ENCODE measurements at places on chromosomes 4 and X.

- DNase-seq = no peak
These were observed 8.6 kb upstream of the TSPAN7 start for GRCh38 chrX:38552721-38553120.

DNA sequence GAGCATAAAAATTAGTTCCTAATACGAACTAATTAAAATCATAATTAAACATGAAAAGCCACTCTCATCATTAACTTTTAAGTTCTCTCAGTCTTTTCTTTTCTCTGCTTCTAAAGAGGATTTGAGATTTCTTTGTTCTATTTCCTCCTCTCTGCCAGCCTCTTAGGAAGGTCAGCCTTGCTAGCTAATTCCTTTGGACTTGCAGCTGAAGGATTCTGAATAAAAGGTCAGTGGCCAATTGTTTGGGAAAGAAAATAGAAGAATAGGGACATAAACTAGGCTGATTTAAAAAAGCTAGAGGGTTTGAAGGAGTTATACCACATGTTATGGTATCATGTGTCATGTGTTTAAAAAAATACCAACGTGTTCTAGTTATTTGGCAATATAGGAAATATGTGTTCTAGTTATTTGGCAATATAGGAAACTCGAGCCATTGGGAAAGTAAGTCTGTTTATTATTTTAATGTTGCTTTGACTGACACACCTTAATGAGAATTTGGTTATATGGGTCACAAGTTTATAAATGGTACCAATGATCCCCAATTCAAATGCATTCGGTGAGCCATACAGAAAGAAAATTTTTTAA is 1668.7 kb upstream of the PCDH7 start:
- DNase-seq = no peak

GRCh38 chrX:10387011-10387410 is 230.2 kb downstream of the CLCN4 start:
- DNase-seq = peak; percentile 20

- DNase-seq = no peak
These were observed 58.2 kb upstream of the GPC4 start for GRCh38 chrX:133473451-133473850.

- DNase-seq = peak; percentile 26
These were observed 137.1 kb upstream of the TBL1X start for GRCh38 chrX:9327747-9328145.

- DNase-seq = peak; percentile 5
These were observed 25.6 kb upstream of the PLS3 start for GRCh38 chrX:115535421-115535820.

- peak; percentile 55 for DNase-seq
These were observed 186.9 kb downstream of the CAMK2D start for GRCh38 chr4:113574636-113575103.

DNA sequence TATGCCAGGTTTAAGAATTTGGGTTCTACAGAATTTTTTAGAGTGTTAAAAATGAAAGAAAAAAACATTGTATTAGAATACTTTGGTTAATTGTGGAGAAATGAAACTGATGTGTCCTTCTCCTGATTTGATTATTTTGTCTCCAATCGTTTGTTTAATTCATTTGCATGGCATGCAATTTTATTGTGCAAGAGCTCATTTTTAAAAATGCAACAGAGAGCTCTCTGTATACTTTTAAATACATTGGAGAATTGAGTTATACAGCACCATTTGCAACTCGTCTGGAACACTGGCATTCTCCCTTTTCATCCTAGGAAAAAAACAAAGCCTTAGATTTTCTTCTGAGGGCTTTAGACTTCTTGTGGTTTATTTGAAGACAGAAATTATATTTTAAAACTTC is 689 bp downstream of the EXOC1L start:
- no peak for DNase-seq

- DNase-seq = peak; percentile 36
These were observed 84.5 kb upstream of the UXT start for GRCh38 chrX:47743504-47743903.

GRCh38 chr4:4775493-4776004 is 83.9 kb upstream of the MSX1 start:
- no peak for DNase-seq

DNA sequence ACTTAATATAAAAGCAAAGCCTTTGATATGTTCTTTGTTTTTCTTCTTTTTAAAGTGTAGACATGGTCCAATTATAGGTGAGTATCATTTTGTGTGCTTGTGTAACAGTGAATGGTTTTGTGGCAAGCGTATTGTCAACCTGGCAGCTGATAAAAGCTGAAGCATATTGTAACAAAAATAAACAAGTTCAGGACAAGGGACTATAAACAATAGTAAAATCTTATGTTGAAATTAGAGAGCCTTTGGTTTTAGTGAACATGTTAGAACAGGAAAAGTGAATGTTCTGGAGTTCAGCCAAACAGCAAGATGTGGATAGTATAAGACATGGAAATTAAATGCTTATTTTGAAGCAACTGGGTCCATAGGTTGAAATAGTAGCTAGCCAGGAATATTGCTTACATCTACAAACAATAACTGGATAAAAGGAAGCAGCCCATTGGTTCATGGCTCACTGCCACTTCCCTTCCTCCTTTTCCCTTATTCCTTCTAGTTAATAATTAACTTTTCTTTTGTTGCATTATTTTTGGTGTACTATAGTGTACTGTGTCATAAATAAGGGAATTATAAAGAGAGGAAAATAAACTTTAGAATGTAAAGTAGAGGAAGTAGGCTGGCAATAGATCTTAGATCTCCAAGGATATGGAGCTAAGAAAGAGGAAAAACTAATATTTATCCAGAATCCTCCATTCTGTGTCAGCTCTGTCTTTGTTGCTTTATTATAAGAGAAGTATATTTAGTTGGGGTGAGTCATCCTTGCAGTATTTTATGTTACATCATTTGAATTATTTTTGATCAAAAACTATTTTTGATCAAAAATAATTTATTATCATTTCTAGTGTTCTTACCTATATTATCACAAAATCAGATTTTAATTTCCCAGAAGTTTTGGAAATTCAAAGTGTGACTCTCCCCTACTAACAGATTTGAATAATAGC is 65.6 kb downstream of the MRPL1 start:
- no peak for DNase-seq

- peak; percentile 68 for DNase-seq
These were observed 13.9 kb downstream of the SCARB2 start for GRCh38 chr4:76199664-76200211.

GRCh38 chr4:110840221-110840654 is 217.4 kb upstream of the PITX2 start:
- no peak for DNase-seq

Data from myocyte (in vitro differentiated cells).